ENCODE measurements at places on chromosomes 4 and X.
A peak's percentile ranks its signal among the peaks of the same experiment; 100 is the strongest.

- no peak for DNase-seq
Measured at GRCh38 chr4:170122252-170122651, 32.5 kb upstream of the AADAT start.

GRCh38 chr4:176479767-176480166, 160.0 kb downstream of the SPCS3 start:
- no peak for DNase-seq

- DNase-seq = peak; percentile 30
Measured at GRCh38 chr4:80073473-80074008, 512 bp upstream of the ANTXR2 start.

DNA sequence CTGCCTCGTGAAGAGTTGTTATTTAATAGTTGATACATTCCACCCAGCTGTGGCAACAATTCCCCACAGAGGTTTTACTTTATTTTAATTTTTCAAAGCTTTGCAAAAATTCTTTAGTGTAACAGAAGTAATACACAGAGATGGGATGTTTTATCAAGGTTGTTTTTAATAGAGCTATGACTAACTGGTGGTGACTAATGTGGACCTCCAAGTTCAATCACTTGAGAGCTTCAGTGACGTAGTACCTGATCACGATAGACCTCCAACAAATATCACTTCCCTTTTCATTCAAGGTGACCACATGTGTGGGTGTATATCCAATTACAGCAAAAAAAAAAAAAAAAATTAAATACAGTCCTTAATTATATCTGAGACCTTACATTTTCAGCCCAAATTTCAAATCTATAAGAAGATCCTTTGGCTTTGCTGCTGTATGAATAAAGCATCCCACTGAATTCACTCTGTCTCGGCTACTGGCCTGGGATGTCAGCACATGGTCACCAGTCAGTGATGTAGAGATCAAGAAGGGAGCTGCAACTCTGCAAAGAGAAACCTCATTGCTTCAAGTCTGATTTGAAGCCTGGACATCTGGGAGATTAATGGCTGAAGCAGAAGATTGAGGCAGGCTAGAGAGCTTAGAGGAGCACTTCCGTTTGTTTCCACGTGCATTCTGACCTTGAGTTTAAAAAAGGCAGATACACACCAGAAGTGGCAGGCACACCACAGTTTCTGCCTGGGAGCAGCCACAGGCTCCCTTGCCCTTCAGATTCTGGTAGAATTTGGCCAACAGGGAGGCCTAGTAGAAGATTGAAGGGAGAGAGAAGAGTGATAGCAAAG, 345.9 kb upstream of the NOCT start:
- no peak for DNase-seq

DNA sequence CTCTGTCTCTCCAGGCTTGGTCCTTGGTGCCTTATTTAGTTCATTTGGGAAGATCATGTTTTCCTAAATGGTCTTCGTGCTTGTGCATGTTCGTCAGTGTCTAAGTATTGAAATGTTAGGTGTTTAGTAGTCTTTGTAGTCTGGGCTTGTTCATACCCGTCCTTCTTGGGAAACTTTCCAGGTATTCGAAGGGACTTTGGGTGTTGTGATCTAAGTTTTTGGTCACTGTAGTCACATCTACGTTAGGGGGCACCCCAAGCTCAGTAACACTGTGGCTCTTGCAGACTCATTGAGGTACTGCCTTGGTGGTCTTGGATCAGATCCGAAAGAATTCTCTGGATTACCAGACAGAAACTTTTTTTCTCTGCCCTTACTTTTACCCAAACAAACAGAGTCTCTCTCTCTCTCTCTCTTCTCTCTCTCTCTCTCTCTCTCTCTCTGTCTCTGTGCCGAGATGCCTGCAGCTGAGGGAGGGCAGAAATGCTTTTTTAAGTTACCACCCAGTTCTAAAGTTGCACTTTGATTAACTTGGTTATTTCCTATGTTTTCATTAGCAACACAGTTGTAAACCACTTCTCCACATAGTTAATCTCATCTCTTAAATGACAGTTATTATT, 67.6 kb upstream of the SLC7A3 start:
- DNase-seq = peak; percentile 10

DNA sequence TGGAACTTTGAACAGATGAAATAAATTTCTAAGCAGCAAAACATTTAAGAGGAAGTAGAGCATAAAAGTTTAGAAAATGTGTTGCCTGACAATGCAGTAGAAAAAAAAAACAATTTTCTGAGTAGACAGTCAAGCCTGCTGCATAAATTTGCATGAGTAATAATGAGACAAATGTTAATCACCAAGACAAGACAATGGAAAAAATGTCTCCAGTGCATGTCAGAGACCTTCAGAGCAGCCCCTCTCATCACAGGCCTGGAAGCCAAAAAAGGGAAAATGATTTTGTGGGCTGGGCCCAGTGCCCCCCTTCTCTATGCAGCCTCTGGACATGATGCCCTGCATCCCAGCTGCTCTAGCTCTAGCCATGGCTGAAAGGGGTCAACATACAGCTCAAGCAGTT, 204.6 kb downstream of the COX18 start:
- DNase-seq = no peak

DNA sequence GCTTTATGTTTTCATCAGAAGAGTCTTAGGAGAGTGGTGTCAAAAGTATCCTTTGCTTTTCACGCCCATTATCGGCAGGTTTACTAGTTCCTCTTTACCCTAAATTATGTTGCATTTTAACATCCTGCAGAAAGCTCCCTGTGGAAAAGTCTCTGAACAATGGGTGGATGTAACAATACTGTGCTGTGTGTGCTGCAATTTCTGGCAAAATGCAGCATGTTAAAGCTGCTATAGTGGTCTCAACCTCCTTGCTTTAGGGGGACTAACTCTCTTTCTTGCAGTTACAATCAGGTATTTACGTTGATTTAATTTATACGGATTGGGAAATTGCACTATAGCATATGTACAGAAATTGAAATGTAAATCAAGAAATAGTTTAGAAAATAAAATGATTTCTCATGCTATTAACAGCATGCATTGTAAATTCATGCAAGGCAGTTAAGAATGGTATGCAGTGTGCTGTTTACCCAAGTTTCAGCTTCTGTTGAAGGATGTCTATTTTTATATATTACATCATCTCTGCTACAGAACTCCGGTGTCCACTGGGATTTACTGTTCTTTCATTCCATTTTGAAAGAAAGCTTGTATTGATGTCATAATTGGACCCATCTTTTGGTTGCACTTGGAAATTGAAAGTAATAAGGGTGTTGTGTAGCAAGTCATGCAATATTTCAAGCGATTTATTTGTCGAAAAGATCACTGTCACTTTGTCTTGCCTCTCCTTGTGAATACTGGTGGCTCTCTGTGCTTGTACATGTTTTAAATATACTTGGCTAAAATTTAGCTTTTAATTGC, 145.7 kb downstream of the RAPGEF2 start:
- DNase-seq = no peak

- no peak for DNase-seq
Measured at GRCh38 chrX:48474127-48474526, 1.9 kb upstream of the FTSJ1 start.

DNA sequence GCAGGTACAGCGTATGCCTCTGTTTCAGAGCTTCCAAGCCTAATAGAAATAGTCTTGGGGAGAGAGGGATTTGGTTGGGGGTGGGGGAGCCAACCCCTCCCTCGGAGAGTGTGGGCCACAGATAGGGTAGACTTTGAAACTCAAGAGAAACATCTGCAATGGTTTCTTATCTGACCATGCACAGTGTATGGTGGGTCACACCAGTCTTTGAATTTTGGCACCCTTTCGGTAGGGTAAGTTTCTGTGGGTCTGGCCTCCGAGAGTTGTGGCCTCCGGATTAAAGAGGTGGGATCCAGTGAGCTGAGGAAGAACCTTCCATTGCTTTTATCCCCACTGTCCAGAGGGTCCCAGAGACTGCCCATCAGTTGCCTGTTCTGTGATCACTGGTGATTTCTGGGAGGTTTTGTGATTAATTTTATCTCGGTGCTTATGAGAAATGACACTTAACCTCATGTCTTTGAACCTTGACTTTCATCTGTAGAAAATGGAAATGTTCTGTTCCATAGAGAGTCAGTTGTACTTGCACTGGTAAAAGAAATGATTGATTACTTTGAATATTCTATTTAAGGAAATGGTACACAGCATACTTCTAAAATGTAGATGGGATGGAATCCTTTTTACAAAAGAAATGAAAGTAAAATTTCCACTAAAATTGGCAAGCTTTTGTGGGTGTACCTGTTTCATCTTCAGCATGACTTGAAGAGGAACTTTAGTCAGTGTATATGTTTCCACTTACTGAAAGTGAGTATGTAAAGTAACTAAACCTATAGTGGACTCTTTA, 62.7 kb downstream of the TMEM131L start:
- peak; percentile 33 for DNase-seq

Data from CD4-positive, alpha-beta T cell treated with Interleukin-21 for 1 hour (primary cell).